Renal cortical epithelial cell (primary cell): ENCODE measurements at places on chromosomes 12 and 14.
A peak's percentile ranks its signal among the peaks of the same experiment; 100 is the strongest.

- DNase-seq: no peak
Measured at GRCh38 chr12:7915661-7916403, 20.2 kb downstream of the SLC2A3 start.

- peak; percentile 41 for DNase-seq
Measured at GRCh38 chr12:52582971-52583456, 9.4 kb upstream of the KRT74 start.

DNA sequence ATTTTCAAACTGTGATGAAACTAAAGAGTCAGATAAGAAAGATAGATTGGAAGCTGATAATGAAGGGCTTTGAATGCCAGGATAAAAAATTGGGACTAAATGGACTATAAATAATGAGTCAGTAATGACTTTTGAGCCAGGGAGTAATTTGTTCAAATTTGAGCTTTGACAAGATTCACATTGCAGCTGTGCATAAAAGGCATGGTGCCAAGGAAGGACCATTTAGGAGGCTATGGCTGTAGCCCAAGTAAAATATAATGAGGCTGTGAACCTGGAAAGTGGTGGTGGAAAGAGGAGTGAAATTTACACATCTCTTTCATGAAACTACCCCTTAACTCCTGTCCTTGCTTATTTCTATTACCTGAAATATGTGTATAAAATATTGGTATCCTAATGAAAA lies 218.5 kb downstream of the SLC6A15 start:
- DNase-seq: no peak

DNA sequence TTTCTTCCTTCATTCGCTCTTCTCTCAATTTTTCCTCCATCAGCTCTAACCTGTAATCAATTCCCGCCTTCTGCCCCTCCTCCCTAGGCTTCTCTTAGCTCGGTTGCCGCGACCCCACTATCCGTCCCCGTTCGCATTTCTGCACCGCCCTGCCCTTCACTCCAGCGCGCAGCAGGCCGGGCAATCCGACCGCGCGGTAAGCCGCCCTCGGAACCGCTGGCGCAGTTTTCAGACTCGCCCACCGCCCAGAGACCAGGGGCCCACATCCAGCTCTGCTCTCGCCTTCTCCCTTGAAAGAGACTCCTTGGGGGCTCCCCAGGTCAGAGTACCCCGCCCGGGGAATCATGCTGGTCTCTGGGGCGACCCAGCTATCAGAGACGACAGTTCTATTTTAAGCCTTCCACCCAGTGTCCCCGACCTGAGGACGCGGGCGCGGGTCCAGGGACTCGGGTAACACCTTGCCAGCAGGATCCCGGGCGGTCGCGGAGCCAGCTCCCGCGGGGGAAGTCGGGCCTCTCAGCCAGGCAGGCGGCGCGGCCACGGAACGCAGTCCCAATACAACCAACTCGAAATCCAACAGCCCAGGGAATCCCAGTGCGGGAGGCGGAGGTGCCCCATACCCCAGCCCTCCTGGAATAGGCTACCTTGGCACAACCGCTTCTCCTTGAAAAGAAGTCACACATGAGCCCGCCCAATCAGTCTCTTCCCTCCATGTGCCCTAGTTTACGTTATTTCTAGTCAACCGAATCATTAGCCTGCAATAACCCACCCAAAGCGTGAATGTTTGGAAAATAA lies 5.7 kb upstream of the SLC38A4 start:
- no peak for DNase-seq

GRCh38 chr12:99686142-99686541 lies 38.6 kb downstream of the GARIN6 start:
- DNase-seq: no peak

- DNase-seq: no peak
Measured at GRCh38 chr14:51041883-51042282, 53.0 kb downstream of the TRIM9 start.

DNA sequence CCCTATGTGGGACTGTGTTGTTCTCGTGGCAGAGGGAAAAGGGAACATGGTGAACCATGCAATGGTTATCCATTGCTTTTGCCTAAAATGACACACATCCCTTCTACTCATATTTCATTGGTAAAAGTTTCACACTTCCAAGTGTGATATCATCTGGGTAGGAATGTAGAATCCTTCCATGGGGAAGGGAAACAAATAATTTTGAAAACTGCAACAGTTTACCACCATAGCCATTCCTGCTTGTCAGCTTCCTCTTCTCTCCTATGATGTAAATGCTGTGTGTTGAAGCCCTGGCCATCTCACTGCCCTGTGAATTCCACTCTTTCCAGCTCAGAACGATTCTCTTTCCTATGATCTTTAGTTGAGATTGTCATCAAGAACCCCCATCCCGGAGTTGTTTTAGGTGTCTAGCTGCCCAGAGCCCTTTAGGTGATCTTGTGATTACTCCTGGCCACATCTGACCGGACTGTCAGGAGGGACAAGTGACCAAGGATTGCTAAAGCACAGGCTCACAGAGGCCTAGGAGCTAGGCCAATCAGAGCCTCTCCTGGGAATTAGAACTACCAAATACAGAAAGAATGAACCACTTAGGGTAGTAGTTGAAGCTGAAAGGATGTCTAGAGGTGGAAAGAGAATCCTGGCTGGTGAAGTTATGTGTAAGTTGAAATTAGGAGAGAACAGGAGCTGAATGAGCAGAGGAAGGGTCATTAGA lies 84.6 kb downstream of the VCPKMT start:
- no peak for DNase-seq

DNA sequence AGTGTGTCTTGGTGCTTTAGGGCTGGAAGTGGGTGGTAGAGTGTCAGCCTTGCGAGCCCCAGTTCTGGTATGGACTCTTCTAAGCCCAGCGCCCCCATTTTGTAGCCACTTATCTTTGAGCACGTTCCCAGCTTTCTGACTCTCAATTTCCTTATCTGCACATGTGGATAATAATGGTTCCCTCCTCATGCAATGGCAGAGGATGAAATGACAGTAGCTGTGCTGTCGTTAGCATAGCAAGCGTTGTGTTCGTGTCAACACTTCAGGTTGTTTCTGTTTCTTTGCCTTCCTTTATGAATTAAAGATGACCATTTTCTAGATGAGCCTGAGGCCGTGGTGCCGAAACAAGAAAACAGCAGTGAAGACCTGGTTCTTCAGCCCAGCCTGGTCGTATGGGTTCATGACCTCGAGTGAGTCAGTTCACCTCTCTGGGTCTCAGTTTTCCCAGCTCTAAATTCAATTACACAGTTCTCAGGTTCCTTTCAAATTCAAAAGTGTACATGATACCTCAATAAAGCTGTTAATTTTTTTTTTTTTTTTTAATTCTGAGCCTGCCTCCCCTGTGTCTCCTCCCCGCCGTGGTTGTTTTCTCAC lies 233.0 kb downstream of the SLC41A2 start:
- peak; percentile 48 for DNase-seq

DNA sequence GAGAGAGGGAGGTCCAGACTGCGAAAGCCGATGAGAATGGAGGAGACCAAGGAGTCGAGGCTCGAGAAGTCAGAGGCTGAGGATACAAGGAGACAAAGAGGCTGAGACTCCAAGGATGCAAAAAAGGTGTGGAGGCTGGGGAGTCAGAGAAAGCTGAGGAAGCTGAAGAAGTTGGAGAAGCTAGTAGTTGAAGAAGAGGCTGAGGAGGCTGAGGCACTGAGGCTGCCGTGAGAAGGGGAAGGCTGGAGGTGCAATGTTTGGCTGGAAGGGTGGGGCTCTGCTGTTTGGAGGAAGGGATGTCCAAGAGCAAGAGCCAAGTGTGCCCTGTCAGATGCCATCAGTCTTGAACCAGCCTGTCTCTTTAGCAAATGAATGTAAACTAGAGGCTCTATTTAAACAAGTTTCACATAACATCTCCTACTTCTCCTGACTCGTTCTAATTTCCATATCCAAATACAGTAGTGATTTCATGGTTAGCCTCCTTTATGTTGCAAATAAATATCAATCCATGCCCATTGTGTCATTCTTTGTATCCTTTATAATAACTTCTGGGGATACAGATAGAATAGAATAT lies 10.8 kb upstream of the SPTSSA start:
- DNase-seq: no peak

DNA sequence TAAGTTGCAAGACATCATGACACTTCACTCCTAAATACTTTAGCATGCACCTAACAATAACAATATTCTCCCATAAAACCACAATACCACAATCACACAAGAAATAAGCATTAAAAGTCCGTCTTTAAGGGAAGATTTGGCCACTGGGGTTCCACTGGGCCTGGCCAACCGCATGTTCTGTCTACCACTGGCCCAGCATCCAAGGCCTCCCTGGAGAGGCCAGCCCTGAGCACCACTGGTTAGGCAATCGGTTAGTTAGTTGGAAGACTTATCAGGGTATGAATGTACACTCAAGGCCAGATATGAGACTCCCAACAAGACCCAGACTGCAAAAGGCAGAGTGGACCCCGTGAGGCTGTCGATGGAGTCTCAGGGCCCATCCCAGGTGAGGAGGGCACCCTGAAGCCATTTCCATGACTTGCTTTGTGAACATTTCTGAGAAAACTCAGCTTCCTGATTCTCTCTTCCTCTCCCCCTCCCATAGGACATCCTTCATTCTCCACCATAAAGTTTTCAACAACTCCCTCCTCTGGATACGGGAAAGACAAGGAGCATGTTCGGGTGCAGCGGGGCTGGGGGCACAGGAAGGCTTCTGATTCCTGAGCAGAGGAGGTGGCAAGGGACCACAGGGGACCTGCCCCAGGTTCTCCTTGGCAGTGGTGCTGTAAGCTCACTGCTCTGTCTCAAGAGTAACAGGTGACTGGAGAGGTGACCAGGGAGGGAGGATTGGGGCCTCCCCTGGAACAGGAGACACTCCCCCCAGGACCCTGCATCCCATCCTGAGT lies 5.9 kb downstream of the PXN start:
- no peak for DNase-seq

DNA sequence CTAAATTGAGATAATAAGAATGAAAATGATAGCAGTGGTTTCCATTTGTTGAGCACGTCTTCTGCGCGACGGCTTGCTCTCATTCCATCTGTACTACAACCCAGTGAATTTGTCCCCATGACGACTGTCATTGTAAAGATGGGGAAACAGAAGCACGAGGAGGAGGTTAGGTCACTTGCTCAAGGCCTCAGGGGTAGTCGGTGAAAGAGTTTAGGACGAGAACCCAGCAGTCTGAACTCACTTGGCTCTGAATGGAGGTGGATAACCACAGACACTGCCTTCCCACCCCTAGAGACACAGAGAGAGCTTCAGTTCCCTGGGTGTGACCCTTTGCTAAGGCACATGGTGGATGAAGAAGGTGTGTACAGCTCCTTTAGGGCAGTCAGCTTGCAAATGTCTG lies 30.9 kb upstream of the PLEKHG3 start:
- DNase-seq: no peak

- no peak for DNase-seq
Measured at GRCh38 chr14:68627868-68628604, 164.8 kb downstream of the ZFP36L1 start.

- no peak for DNase-seq
Measured at GRCh38 chr14:36383767-36384431, 63.5 kb upstream of the MBIP start.

- no peak for DNase-seq
Measured at GRCh38 chr14:68384881-68385280, 408.0 kb downstream of the ZFP36L1 start.

DNA sequence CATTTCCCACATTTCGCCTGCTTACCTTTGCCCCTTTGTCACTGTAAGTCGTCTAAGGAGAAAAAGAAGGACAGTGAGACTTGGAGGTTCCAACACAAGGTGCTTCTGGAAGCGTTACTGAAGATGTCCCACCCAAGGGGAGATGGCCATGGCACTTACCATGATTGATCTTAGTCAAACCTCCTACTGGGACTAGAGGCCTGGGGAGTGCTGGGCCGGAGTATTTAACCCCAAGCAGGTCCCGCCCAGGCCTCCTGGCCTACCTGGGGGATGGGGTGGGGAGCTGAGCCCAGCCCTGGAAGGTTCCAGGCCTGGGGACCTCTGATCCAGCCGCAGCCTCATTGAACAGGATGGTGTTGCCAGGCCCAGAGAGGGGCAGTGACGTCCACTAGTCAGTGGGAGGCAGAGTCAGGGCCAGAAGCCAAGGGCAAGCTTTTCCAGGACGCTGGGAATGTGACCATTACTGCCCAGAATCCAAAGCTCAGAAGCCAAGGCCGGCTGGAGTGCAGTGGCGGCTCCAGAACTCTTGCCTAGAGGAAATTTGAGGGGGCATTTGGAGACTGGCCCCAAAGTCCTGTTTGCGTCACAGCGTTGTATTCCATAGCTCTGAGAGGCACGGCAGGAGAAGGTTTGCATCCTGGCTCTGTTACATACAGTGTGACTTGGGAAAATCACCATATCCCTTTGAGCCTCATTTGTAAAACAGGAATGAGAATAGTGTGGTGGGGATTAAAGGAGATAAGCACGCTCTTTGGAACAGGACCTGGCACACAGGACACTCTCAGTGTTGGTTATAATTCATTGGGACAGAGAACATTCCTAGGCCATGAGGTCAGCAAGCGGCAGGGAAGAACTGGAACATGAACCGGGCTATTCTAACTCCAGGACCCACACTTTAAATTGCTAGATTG lies at the start of gene HPD:
HPD (minus strand) TSS at position 198 of the 911 bp plus-strand sequence; CDS start at position 162, 36 bp downstream.
- DNase-seq: peak; percentile 79
